ENCODE measurements at places on chromosomes 4 and X.

GRCh38 chrX:28628120-28628519 is 40.9 kb downstream of the IL1RAPL1 start:
- no peak for DNase-seq

- peak; percentile 0 for DNase-seq
Observed at GRCh38 chr4:90071289-90072235, 55.6 kb upstream of the CCSER1 start.

DNA sequence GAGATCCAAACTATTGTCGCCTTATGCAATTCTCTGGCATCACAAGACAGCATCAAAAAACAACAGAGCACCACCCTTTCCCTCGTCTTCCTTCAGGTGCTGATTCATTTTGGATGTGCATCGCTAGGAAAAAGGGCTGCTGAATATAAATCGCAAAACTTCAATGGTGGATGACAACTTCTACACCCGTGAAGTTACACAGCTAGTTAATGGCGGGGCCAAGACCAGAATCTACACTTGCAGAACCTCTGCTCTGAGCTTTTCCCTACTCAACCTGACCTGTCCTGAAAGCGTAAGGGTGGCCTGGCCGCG is 674 bp downstream of the GNPDA2 start:
- no peak for DNase-seq

GRCh38 chrX:151724563-151725337 is 8.9 kb downstream of the FATE1 start:
- DNase-seq = no peak

GRCh38 chrX:427812-428725 is 41.4 kb upstream of the PPP2R3B start:
- DNase-seq = no peak

DNA sequence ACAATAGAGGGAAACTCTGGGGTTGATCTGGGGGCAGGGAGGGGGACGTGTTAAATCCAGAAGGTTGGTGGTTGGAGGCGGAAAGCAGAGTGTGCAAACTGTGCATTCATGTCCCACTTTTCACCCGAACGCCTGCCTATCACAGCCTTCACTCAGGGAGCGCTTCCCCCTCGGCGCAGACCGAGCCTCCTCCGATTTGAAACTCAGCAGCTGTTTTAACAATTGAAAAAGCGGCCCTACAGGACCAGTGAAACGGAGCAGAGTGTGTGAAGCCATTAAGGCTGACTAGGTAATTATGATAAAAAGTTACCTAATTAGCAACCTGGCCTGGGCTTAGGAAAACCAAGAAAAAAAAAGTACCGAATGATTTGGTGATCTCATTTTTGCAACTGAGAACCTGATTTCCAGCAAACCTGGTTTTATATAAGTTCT is 685 bp upstream of the NDNF start:
- DNase-seq = peak; percentile 11

All from bone marrow (tissue), 2 donors.